Hepatic stellate cell (primary cell): ENCODE measurements at places on chromosomes 12 and 14.

DNA sequence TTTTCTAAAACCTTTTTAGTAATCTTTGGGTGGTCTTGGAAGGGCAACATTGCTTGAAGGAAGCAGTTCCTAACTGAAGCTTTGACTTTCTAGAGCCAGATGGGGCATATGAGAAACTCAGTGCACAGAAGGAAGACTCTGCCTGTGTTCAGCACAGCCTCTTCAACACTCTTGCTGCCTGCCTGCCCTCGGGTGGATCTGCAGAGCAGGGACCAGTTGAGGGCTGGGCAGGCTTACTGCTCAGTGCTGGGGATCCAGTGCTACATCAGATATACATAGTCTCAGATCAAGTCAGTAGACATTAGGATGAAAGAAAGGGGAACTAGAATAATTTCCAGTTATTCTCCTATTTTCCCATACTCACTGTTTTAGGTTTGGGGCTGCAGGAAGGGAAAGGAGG lies 29.5 kb upstream of the TMX1 start:
- DNase-seq, result no peak

GRCh38 chr12:108690191-108690518 lies 41.2 kb downstream of the CORO1C start:
- DNase-seq, result no peak

DNA sequence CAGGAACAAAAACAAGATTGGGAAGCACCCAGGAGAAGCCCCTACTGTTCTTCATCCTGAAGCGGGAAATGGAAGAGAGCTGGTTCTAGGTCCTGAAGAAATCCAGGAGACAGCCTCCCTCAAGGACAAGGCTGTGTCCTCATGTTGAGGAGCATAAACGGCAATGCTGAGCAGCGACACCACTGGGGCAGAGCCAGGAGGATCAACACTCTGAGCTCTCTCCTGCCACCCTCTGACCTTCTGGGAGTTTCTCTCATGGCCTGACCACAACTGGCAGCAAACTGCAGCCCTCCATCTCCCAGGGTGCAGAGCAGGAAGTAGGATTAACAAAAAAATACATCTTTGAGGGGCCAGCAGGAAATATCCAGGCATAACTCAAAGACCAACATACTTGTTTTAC lies 1292.2 kb upstream of the TMEM132C start:
- no peak for DNase-seq

DNA sequence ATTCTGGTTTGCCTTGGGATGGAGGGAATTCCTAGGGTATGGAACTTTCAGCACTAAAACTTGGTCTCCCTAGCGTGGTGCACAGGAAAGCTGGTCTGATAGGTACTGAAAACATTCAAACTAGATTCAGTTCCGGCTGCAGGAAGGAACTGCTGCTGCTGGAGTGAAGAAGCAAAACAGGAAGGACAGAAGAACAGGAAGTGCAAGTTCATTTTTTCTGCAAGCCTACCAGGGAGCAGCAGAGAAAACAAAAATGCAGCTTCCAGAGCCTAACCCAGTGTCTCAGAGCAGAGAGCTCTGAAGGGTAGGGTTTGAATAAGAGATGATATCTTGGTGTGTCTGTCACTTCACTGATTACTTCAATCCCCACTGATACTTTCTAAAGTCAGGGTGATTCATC lies 165.2 kb downstream of the VRK1 start:
- no peak for DNase-seq

GRCh38 chr14:54086767-54087166 lies 130.1 kb upstream of the BMP4 start:
- DNase-seq, result no peak

- no peak for DNase-seq
Measured at GRCh38 chr12:128734371-128734770, 89.4 kb downstream of the SLC15A4 start.

DNA sequence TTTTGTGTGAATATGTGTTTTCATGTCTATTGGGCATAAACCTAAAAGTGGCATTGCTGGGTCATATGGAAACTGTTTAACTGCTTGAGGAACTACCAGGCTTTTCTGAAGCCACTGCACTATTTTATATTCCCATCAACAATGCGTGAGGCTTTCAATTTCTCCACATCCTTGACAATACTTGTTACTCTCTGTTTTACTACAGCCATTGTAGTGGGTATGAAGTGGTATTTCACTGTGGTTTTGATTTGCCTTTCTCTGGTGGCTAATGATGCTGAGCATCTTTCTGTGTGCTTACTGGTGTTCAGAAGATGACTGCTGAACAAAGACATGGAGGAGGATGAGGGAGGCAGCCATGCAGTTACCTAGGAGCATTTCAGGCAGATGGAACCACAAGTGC lies 13.2 kb upstream of the TDG start:
- DNase-seq, result no peak

- no peak for DNase-seq
Measured at GRCh38 chr14:94801225-94801624, 31.3 kb upstream of the GSC start.

GRCh38 chr12:79085106-79085682 lies 220.6 kb downstream of the SYT1 start:
- DNase-seq, result no peak

DNA sequence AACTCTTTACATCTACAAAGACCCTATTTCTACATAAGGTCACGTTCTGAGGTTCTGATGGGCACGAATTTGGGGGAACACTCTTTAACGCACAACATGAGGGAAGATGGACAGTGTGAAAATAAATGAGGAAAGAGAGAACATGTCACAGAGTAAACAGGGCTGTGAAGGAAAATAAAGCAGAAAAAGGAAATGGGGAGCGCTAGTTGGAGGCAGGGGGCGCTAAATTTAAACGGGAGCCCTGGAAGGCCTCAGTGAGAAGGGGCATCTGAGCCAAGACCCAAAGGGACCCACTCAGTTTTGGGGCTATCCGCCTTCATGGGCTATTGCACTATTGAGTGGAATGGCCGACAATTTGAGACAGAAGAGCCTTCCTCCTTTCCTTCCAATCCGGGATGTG lies 50.5 kb downstream of the PLXNC1 start:
- DNase-seq, result no peak

- no peak for DNase-seq
Measured at GRCh38 chr14:102532204-102532658, 22.7 kb upstream of the ANKRD9 start.

GRCh38 chr14:92033433-92033832 lies 6.4 kb downstream of the TRIP11 start:
- DNase-seq, result no peak

GRCh38 chr14:106134886-106135285 lies 608.5 kb downstream of the TMEM121 start:
- DNase-seq, result no peak

GRCh38 chr12:94133964-94134795 lies 14.2 kb upstream of the PLXNC1 start:
- peak; percentile 58 for DNase-seq
